RPMI8226 (cell line): ENCODE measurements at places on chromosomes 12 and 14.

GRCh38 chr12:83656004-83656403 is 969.3 kb downstream of the TMTC2 start:
- no peak for DNase-seq

DNA sequence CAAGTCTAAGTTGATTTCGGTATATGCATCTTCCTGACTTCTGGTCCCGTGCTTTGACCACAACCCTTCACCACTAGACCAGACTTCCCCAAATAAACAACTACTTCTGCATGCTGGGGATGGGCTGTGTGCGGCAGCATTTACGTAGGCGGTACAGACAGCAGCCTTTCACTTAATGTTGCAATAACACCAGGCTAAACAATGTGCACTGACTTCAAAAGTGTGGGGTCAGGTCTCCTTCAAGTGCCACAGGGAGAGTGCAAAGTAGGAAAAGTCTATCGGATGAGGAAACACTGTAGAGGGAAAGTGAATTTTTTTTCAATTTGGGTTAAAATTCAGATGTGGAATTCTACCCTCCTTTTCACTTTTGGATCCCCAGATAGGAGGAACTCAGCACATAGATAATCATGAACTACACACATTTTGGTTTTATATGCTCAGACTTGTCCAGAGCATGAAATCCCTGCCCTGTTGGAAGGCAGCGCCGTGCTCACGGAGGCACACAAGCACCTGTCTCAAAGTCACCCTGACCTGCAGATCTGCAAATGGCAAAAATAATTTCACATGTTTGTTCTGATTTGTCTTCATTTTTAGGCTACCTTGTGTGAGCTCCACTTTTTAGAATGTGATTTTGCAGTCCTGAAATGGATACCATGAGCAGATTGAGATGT is 3.6 kb upstream of the FOS start:
- DNase-seq = no peak

GRCh38 chr14:53894456-53894855 is 62.2 kb downstream of the BMP4 start:
- DNase-seq = no peak

GRCh38 chr12:67276421-67276820 is 7.3 kb downstream of the CAND1 start:
- no peak for DNase-seq

DNA sequence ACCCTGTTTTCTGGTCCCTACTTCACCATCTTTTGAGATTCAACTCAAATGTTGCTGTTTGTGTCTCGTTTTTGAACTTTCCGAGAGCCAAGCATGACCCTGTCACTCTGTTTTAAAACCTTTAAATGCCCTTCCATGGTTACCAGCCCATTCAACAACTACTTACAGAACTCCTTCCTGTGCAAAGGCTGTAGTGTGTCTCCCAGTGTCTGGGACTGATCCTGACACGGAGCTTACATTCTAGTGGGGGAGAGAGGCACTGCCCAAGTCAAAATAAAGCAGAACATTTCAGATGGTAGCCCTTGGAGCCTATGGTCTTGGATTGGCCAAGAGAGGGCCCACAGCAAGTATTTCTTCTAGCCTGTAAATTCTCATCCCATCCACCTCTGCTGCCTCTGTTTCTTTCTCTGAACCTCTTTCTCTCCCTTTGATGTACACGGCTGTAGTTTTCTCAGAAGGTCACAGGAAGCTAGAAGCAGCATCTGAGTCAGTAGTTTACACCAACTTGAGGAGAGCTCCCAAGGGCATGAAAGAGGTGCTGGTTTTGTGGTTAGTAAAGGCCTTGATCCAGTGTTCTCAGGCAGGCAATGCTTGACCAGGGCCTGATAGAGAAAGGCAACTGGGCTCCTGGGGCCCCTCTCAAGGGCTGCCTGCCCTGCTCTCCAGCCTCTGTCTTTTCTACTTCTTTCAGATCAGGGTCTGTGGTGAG is 42.3 kb upstream of the SLC24A4 start:
- DNase-seq = no peak
